ENCODE measurements at places on chromosomes 13 and 19. TPM values are rescaled to one million over a fixed set of nuclear protein-coding genes. Genes with fewer than 3 reads are reported as not detected.

KLC3 gene
- not detected for total RNA-seq

RTBDN gene
- not detected for total RNA-seq

- H3K36me3 ChIP-seq = no peaks in the 10 kb centered on the region
- H3K4me3 ChIP-seq = no peak overlapping the region
- H3K27ac ChIP-seq = no peak overlapping the region
- DNase-seq = no peak
- peaks cover 2% of the 10 kb centered on the region for H3K27me3 ChIP-seq
- H3K4me1 ChIP-seq = peaks cover 10% of the 10 kb centered on the region
Measured at GRCh38 chr13:44715287-44716230, 139.4 kb upstream of the TSC22D1 start.

DNA sequence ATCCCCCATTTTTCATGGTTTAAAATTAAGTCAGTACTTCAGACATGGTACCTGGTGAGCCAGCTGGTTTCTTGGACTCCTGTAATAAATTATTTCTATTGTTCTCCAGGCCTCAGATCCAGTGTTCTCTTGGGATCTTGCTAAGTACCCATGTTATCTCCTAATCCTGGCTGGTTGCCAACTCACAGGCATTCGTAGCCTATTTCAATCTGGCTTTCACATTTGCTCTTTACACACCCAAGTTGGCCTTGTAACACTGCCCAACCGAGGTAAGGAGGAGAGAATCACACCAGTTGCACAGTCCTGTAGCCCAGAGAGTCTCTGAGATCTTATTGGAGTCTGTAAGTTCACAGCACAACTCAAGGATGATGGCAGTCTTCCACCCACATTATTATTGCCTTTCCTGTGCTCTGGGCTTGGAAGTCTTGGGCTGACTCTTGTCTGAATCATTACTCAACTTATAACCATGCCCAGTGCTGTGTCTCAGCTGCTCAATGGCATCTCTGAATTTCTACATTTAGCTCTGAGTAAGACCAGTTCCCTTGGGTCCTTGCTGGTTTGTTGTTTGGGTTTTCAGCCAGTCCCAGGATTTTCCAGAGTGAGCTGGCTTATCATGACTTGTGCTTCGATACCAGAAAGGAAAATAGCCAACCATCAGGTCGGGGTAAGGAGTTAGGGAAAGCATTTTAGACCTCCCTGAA is 76.6 kb upstream of the KLF12 start:
- no peak overlapping the region for H3K4me3 ChIP-seq
- no peaks in the 10 kb centered on the region for H3K27me3 ChIP-seq
- H3K4me1 ChIP-seq = peaks cover 2% of the 10 kb centered on the region

DNA sequence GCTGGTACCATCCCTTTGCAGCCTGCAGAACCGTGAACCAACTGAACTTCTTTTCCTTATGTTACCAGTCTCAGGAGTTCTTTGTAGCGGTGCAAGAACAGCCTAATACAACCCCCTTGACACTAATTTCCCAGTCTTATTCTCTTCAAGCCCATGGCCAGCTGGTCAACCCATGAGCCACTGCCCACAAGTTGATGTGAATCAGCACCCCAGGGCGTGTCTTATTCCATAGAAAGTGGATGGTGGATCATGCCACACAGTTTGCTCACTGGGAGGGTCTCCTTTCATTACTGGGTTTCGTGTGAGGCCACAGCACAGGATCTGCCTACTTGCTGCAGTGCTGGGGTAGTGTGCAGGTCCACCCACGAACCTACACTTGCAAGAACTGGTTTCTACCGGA is 27.0 kb downstream of the TEX29 start:
- H3K27me3 ChIP-seq = no peaks in the 10 kb centered on the region
- no peak overlapping the region for H3K4me3 ChIP-seq
- no peak for DNase-seq
- peaks cover 2% of the 10 kb centered on the region for H3K36me3 ChIP-seq
- peaks cover 3% of the 10 kb centered on the region for H3K4me1 ChIP-seq

DNA sequence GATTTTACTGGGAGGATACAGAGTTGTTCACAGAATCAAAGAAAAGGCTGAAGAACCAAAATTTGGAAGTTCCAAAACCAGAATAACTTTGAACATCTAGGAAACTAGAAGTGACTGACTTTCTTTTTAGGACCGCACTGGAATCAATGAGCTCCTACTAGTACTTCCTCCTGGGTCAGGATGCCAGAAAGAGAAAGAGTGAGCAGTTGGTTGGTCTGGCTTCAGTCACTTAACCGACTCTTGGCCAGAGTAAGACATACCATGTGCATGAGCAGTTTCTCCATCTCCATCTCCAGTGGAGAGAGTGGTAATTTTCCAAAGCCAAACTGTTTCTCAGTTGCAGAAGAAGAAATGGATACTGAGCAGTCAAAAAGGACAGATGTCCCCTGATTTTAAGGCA is 27.1 kb upstream of the MTUS2 start:
- H3K4me1 ChIP-seq = no peaks in the 10 kb centered on the region
- H3K36me3 ChIP-seq = no peaks in the 10 kb centered on the region
- H3K4me3 ChIP-seq = no peak overlapping the region
- no peak for DNase-seq
- H3K27me3 ChIP-seq = peaks cover 15% of the 10 kb centered on the region
